ENCODE measurements at places on chromosomes 16 and 17. TPM values are rescaled to one million over a fixed set of nuclear protein-coding genes. Genes with fewer than 3 reads are reported as not detected.
A peak's percentile ranks its signal among the peaks of the same experiment; 100 is the strongest.

- peaks cover 6% of the 10 kb centered on the region for H3K4me1 ChIP-seq
- no peak overlapping the region for H3K27ac ChIP-seq
- no peaks in the 10 kb centered on the region for H3K36me3 ChIP-seq
- DNase-seq = no peak
Observed at GRCh38 chr16:5066511-5066910, 755 bp upstream of the C16orf89 start.

DNA sequence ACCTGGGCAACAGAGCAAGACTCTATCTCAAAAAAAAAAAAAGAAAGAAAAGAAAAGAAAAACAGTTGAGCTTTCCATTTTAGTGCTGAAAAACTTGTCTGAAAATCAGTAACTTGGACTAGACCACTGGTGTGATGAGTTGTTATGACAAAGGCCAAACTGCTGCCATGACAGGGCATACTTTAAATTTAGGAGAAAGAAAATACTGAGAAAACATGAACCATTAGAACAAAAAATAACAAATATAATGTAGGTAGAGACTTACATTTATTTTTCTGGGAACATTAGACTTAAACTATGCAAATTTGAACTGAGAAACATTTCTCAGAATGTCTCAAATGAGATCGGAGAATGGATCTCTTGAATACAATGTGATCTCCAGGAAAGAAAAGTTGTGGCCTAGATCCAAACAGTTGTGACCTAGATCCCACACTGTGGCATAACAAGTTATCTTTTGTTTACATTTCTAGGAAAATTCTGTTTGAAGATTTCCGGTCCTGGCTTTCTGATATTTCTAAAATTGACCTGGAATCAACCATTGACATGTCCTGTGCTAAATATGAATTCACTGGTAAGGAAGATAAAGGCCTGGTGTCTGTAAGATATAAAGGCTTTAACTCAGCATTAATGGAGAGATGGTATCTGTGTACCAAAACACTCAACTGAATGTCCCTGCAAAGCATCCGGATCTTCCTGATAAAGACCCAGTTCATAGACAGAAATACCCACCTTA, 10.9 kb downstream of the OGFOD1 start:
- no peak overlapping the region for H3K27ac ChIP-seq
- H3K27me3 ChIP-seq = no peaks in the 10 kb centered on the region
- no peak overlapping the region for H3K4me3 ChIP-seq
- no peaks in the 10 kb centered on the region for H3K4me1 ChIP-seq
- peaks cover 28% of the 10 kb centered on the region for H3K36me3 ChIP-seq

The GUCY2D gene
- 0.07 TPM for total RNA-seq

DNA sequence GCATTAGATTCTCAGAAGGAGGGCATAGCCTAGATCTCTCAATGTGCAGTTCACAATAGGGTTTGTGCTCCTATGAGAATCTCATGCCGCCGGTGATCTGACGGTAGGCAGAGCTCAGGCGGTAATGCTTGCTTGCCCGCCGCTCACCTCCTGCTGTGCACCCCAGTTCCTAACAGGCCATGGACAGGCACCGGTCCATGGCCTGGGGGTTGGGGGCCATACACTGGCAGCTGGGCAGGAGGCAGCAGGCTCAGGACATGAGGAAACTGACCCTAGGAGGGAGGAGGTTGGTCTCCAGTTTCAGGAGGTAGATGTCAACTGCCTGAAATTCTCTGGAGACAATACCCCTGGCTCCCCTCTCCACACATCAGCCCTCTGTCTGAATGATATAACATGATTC, 245.0 kb upstream of the CACNG5 start:
- no peaks in the 10 kb centered on the region for H3K27me3 ChIP-seq
- no peak overlapping the region for H3K27ac ChIP-seq
- H3K36me3 ChIP-seq = no peaks in the 10 kb centered on the region
- no peak for DNase-seq
- H3K4me1 ChIP-seq = no peaks in the 10 kb centered on the region
- H3K4me3 ChIP-seq = no peak overlapping the region

GRCh38 chr17:37744633-37744927, 279 bp downstream of the HNF1B start:
- no peaks in the 10 kb centered on the region for H3K36me3 ChIP-seq
- no peak overlapping the region for H3K4me3 ChIP-seq
- H3K27me3 ChIP-seq = peaks cover 25% of the 10 kb centered on the region
- DNase-seq = no peak

GRCh38 chr16:67184453-67184994, 761 bp upstream of the MATCAP1 start:
- H3K27me3 ChIP-seq = no peaks in the 10 kb centered on the region
- H3K4me3 ChIP-seq = peak overlapping the region; percentile 79

The TEFM gene
- 16.5 TPM for total RNA-seq

The MON1B gene
- total RNA-seq = 60.8 TPM

- H3K27me3 ChIP-seq = no peaks in the 10 kb centered on the region
- no peak overlapping the region for H3K27ac ChIP-seq
- no peak overlapping the region for H3K4me3 ChIP-seq
Observed at GRCh38 chr16:80449392-80449791, 91.4 kb upstream of the DYNLRB2 start.

DNA sequence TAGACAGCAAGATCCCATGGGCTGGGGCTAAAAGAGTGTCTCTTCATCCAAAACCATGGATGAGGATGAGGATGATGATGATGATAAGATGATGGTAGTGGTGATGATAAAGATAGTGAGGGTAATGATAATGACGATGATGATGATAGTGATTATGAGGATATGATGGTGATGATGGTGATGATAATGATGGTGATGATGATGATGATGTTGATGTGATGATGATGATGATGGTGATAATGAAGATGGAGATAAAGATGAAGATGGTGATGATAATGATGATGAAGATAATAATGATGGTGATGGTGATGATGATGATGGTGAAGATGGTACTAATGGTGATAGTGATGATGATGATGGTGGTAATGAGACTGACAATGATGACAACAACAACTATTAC, 299.5 kb downstream of the NPIPA8 start:
- no peak overlapping the region for H3K27ac ChIP-seq
- no peak overlapping the region for H3K4me3 ChIP-seq
- H3K36me3 ChIP-seq = no peaks in the 10 kb centered on the region
- no peak for DNase-seq
- H3K27me3 ChIP-seq = no peaks in the 10 kb centered on the region

DNA sequence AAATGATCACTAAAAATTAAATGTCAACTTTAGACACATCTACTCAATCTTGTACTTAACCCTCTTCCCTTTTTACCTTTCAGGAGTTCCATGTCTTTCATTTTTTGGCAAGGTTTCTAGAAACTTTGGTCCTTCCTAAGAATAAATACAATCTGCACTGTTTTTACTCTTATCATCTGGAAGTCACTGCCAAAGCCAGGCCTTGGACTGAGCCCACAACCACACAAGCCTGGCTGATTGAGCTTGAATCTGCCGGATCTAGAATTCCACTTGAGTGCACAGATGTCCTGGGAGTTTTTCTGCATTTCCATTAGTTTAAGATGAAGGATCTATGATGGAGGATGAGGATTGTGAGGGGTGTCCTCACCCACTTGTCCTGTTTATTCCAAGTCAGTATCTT, 126.1 kb downstream of the VPS53 start:
- DNase-seq = no peak
- no peaks in the 10 kb centered on the region for H3K4me1 ChIP-seq
- no peaks in the 10 kb centered on the region for H3K27me3 ChIP-seq
- H3K27ac ChIP-seq = no peak overlapping the region
- no peaks in the 10 kb centered on the region for H3K36me3 ChIP-seq

The MILR1 gene
- 1.1 TPM for total RNA-seq

The NT5M gene
- 3.0 TPM for total RNA-seq

DNA sequence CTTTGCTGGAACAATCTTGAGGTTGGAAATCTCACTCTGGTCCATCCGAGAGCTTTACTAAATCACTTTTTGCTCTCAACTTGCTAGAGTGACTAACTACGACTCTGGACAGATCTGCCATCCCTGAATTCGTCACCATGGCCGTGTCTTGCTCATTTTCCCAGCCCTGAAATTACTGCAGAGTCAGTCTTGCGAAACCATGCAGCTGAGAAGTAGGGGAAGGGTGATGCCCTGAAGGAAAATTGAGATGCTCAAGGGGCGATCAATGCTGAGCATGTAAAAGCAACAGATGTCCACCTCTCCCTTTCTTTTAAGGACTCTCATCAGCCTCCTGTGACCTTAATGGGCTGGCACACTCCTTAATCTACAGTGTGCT, 18.8 kb downstream of the PCTP start:
- H3K27ac ChIP-seq = no peak overlapping the region
- no peaks in the 10 kb centered on the region for H3K27me3 ChIP-seq
- no peaks in the 10 kb centered on the region for H3K4me1 ChIP-seq
- no peaks in the 10 kb centered on the region for H3K36me3 ChIP-seq
- DNase-seq = no peak

The OTOP3 gene
- not detected for total RNA-seq

The SKAP1 gene
- total RNA-seq = 117 TPM

- H3K27me3 ChIP-seq = no peaks in the 10 kb centered on the region
- no peaks in the 10 kb centered on the region for H3K4me1 ChIP-seq
- DNase-seq = no peak
- no peak overlapping the region for H3K4me3 ChIP-seq
- H3K36me3 ChIP-seq = no peaks in the 10 kb centered on the region
Observed at GRCh38 chr17:33328129-33328528, 35.0 kb upstream of the ASIC2 start.

The RNF112 gene
- 1.5 TPM for total RNA-seq

The GABARAP gene
- total RNA-seq = 272 TPM

- no peak overlapping the region for H3K4me3 ChIP-seq
- peaks cover 21% of the 10 kb centered on the region for H3K4me1 ChIP-seq
- H3K27me3 ChIP-seq = no peaks in the 10 kb centered on the region
- no peak overlapping the region for H3K27ac ChIP-seq
- H3K36me3 ChIP-seq = no peaks in the 10 kb centered on the region
- DNase-seq = no peak
Observed at GRCh38 chr16:79592186-79592585, 8.4 kb downstream of the MAF start.

The KRTAP17-1 gene
- not detected for total RNA-seq

The CNOT1 gene
- 254 TPM for total RNA-seq

DNA sequence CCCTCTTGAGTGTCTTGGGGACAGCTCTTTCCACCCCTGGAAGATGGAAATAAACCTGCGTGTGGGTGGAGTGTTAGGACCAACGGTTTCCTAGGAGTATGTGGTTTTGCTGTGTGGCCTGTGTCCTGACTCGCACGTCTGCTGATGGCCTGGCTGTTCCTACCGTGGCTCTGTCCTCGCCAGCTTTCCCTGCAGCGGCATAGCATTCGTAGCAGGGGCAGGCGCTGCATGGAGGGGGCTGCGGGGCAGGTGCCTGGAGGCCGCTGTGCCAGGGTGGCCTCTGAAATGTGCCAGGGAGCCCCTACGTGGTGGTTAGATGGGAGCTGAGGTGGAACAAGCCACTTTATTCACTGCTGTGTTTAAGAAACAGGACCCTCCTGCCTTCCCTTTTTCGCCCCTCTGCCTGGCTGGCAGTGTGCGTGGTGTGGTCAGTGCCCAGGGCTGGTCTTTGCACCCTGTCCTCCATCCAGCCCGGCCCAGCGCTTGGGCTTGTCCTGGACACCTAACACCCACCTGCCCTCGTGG, 10.6 kb downstream of the SLC16A3 start:
- no peaks in the 10 kb centered on the region for H3K27me3 ChIP-seq
- no peak overlapping the region for H3K4me3 ChIP-seq
- H3K4me1 ChIP-seq = peaks cover 7% of the 10 kb centered on the region
- DNase-seq = no peak
- peaks cover 8% of the 10 kb centered on the region for H3K36me3 ChIP-seq
- no peak overlapping the region for H3K27ac ChIP-seq

DNA sequence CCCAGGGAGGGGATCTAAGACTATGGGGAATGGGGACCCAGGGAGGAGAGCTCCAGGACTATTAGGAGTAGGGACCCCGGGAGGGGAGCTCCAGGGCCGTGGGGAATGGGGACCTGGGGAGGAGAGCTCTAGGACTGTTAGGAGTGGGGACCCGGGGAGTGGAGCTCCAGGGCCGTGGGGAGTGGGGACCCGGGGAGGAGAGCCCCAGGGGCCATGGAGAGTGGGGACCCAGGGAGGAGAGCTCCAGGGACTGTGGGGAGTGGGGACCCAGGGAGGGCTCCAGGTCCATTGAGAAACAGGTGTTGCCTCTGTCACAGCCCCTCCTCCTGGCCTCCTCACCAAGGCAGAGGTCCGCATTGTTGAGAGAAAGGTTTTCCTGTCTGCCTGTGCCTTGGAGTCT, 16.0 kb downstream of the MPRIP start:
- no peak overlapping the region for H3K4me3 ChIP-seq
- H3K4me1 ChIP-seq = peaks cover 3% of the 10 kb centered on the region
- no peaks in the 10 kb centered on the region for H3K36me3 ChIP-seq
- no peak overlapping the region for H3K27ac ChIP-seq
- no peak for DNase-seq
- H3K27me3 ChIP-seq = no peaks in the 10 kb centered on the region

DNA sequence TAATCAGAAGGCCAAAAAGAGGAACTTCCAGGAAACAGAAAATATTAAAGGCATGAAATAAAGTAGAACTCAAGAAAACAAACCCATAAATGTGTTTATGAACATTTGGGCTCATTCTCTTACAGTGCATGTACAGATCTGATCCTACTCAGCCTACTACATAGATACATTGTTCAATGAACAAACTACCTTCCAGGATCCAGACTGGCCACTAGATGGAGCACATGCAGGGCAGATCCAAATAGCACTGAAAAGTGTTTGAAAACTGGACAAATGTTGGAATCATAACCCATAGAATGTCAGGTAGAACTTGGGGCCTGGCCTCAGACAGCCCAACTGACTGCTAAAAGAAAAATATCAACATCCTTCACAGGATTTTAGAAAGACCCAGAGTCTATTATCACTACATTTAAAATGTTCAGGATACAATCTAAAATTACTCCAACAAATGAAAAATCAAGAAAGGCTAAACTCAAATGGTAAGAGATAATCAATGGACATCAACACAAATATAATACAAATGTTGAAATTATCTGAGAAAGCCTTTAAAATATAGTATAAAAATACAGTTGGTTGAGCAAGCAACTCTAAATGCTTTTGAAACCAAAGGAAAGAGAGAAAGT, 122.4 kb upstream of the NUDT7 start:
- H3K27me3 ChIP-seq = no peaks in the 10 kb centered on the region
- H3K27ac ChIP-seq = no peak overlapping the region
- H3K4me1 ChIP-seq = no peaks in the 10 kb centered on the region
- DNase-seq = no peak
- no peaks in the 10 kb centered on the region for H3K36me3 ChIP-seq

DNA sequence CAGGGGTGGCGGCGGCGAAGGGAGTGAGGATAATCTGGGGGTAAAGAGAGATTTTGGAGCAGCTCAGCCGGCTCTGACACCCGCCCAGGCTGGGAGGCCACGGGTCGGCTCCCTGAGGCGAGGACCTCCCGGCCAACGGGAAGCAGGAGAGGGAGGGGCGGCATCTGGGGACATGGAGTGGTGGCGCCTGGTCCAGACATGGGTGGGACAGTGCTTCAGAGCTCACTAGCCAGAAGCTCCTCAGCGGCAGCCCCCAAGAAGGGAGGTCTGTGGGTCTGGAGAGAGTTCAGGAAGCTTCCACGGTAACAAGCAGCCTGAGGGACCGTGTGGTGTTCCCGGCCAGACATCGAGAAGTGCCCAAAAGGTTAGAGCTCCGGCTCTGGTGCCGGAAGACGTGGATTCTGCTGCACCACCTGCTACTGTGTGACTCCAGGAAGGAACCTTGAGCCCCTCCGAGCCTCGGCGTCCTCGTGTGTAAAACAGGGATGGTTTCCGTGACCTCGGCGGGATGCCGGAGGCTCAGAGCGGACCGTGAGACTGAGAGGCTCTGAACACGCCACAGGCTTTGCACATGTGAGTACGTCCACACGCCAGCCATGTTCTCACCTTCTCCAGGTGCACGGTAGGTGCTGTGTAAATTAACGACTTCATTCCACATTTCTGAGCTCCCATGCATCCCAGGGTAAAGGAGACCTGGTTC, 56.9 kb downstream of the TIMM22 start:
- peaks cover 12% of the 10 kb centered on the region for H3K36me3 ChIP-seq
- no peak overlapping the region for H3K27ac ChIP-seq
- H3K27me3 ChIP-seq = no peaks in the 10 kb centered on the region
- H3K4me1 ChIP-seq = no peaks in the 10 kb centered on the region
- no peak for DNase-seq

Data from naive thymus-derived CD4-positive, alpha-beta T cell (primary cell).